Fibroblast of skin of abdomen (primary cell): ENCODE measurements at places on chromosomes 2 and 18.

DNA sequence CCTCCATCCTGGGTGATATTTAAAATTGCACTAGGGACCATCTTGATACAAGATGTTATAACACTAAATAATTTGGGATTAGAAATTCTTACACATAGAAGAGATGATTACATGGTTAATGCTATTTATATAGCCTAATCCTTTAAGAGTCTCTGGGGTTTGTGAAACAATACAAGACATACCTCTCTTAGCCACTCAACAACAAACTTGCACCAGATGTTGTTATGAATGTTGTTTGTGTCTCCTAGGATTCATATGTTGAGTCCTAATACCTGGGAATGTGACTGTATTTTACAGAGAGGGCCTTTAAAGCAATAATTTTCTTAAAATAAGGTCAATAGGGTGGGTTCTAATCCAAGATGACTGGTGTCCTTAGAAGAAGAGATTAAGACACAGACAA is 678.3 kb downstream of the NYAP2 start:
- no peak for DNase-seq

- DNase-seq = no peak
Observed at GRCh38 chr18:38847326-38847725, 1281.7 kb upstream of the CELF4 start.

- no peak for DNase-seq
Observed at GRCh38 chr18:77668219-77668618, 418.6 kb downstream of the GALR1 start.

DNA sequence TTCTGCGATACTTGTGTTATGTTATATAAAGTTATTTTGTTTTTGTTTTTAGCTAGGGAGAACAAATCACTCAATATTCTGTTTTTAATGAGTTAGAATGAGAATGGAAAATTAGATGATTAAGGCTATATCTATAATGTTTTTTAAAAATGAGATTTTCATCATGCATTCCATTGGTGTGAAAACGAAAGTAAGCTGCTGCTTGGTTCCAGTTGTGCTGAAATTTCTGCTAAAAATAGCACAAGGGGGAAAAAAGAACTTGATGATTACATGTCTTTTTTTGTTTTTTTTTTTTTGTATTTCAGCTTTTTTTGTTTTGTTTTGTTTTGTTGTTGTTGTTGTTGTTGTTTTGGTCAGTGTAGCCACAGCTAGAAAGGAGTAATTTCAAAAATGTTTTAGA is 242.6 kb upstream of the KCNJ3 start:
- peak; percentile 24 for DNase-seq

DNA sequence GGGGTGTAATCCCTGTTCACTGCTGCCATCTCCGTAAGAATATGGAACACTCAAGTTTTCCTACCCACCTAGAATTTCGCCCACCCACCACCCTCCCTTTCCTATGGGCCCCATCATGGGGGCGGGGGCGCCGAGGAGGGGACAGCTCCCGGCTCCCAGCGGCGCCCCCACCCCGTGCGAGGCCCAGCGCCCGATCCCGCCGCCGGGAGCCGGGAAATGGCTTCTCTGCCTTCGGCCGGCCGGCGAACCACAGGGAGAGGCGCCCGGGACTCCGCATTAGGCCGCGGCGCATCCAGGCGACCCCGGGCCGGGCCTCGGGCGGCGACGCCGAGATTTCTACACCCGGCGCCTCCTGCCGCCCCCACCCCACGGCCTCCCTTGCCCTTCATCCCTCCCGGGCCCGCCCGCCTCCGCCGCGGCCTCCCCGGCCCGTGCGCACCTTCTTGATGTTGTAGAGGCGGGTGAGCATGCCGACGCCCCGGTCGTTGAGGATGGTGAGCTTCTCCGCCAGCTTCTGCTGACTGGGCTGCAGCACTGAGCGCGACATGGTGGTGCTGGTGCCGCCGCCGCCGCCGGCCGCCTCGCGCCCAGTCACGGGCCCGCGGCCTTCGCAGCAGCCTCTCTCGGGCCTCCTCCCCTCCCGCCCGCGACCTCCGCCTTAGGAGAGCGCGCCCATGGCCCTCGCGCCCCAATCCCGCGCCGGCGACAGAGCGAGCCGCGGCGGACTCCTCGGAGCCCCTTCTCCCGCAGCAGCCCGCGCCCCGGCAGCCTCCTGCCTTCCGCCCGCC is 510 bp downstream of the NCKAP1 start:
- peak; percentile 34 for DNase-seq

DNA sequence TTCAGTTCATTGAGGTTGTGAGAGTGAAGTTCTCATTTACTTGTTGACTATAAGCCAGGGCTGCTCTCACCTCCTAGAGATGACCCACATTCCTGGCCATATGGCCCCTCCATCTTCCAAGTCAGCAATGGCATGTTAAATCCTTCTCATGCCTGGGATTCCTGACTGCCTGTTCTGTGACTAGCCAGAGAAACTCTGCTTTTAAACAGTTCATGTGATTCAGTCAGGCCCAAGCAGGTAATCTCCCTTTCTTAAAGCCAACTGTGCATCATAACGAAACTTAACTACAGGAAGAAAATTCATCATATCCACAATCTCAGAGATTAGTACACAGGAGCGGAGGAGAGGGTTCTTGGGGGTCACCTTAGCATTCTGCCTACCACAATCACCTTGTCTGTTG is 11.5 kb downstream of the DPP4 start:
- no peak for DNase-seq

- no peak for DNase-seq
Observed at GRCh38 chr2:57396355-57397098, 650.1 kb upstream of the VRK2 start.

DNA sequence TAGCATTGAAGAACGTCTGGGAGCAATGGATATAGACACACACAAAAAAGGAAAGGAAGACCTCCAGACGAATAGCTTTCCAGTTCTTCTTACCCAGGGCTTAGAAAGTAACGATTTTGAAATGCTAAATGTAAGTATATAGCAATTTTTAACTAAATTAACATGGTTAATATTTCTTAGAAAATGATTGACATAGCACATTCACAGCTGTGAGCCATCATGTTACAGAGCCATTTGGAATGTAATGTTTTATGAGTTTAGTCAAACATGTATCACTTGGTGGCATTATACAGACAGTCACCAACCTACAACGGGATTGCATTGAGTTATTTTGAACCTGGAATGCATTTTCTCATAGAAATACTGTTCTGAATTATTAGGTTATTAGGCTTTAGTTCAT is 35.1 kb downstream of the WDR43 start:
- no peak for DNase-seq

DNA sequence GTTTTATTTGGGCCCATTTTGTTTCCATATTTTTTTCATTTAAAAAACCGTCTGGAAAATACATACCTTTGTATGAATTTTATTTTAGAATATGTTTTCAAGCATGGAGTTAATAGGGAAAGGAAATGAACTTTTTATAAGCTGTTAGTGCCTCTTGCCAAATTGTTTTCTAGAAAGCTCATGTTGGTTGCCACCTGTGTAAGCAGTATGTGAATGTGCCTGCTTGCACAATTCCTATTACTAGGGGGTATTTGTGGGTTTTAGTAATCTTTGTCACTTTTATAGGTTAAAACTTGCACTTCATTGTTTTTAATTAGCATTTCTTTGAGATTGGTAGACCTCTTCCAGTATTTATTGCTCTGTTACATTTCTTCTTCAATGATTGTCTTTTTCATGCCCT is 107.3 kb downstream of the TANC1 start:
- no peak for DNase-seq

DNA sequence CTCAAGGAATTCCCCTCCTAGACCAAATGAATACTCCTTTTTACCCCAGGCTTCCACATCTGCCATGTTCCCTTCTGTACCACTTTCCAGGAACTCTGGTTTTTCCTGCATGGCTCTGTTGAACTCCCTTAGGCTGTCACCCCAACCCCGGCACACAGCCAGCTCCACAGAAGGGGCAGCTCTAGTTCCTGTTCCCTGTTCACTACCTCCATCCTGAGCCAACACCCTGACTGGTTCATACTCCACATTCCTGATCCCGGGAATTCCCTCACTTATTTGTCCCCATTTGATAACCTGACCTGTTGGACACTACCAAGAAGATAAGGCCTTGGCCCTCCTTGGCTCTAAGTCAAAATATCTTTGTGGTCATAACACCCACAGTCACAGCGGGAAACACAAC is 280.9 kb upstream of the RAB6C start:
- no peak for DNase-seq

- peak; percentile 23 for DNase-seq
Observed at GRCh38 chr18:3012136-3013023, 564 bp downstream of the LPIN2 start.

GRCh38 chr2:11343650-11344341 is 640 bp downstream of the ROCK2 start:
- DNase-seq = peak; percentile 12

- no peak for DNase-seq
Observed at GRCh38 chr2:211453311-211453887, 897.0 kb downstream of the CPS1 start.

- DNase-seq = no peak
Observed at GRCh38 chr2:96091711-96092572, 24.4 kb downstream of the ADRA2B start.

GRCh38 chr2:63755216-63755615 is 86.5 kb upstream of the UGP2 start:
- peak; percentile 66 for DNase-seq

DNA sequence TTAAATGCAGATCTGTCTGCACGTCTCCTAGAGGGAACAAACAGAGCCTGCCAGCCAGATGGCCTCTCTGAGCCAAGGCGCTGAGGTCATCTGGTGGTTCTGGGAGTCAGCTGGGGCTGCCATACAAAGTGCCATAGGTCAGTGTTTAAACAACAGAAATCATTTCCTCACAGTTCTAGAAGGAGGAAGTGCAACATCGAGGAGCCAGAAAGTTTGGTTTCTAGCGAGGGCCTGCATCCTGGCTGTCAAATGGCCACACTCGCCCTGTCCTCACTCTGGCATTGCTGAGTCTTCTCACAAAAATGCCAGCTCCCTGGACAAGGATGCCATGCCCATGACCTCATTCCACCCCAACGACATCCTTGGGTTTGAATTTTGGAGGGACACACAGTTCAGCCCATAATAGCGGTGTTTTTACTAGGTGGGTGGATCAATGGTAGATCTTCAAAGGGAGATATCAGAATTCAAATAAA is 59.6 kb downstream of the MYT1L start:
- DNase-seq = peak; percentile 17
